ENCODE measurements at places on chromosomes 12 and 14. TPM values are rescaled to one million over a fixed set of nuclear protein-coding genes. Genes with fewer than 3 reads are reported as not detected.

Gene ZC2HC1C
- 1.4 TPM for total RNA-seq

Gene CYP46A1
- total RNA-seq: 0.41 TPM

Gene KLRK1
- total RNA-seq: 1.1 TPM

Gene BCL2L14
- not detected for total RNA-seq

Gene SERPINA5
- total RNA-seq: 0.36 TPM

GRCh38 chr12:127054531-127054930 lies 1212.4 kb upstream of the TMEM132C start:
- no peaks in the 10 kb centered on the region for H3K36me3 ChIP-seq
- peak; percentile 78 for DNase-seq
- H3K27ac ChIP-seq: peak overlapping the region; percentile 9

- H3K4me3 ChIP-seq: no peak overlapping the region
- no peak overlapping the region for H3K27ac ChIP-seq
- H3K4me1 ChIP-seq: no peaks in the 10 kb centered on the region
- no peaks in the 10 kb centered on the region for H3K27me3 ChIP-seq
- DNase-seq: no peak
- no peaks in the 10 kb centered on the region for H3K36me3 ChIP-seq
Observed at GRCh38 chr14:20782280-20782890, 1.3 kb downstream of the RNASE6 start.

DNA sequence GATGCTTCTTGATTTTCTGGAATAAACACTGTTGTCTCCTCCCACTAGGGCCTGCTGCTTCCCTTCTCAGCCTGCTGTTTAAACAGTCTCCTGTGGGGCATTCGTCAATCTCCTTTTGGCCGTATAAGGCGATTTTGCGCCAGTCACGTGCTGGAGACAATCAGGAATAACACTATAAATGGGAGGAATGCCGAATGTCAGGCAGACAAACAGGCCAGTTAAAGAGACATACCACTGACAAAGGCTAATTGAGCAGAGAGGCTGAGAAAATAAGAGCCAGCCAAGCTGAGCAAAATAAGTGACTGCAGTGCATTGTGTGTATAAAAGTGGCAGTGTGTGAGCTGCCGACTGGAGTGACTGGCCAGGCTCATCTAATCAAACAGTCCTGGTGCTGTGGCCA lies 23.3 kb downstream of the DMAC2L start:
- DNase-seq: peak; percentile 56
- H3K36me3 ChIP-seq: peaks cover 2% of the 10 kb centered on the region
- peak overlapping the region; percentile 48 for H3K27ac ChIP-seq
- H3K4me1 ChIP-seq: peaks cover 28% of the 10 kb centered on the region
- H3K4me3 ChIP-seq: no peak overlapping the region

DNA sequence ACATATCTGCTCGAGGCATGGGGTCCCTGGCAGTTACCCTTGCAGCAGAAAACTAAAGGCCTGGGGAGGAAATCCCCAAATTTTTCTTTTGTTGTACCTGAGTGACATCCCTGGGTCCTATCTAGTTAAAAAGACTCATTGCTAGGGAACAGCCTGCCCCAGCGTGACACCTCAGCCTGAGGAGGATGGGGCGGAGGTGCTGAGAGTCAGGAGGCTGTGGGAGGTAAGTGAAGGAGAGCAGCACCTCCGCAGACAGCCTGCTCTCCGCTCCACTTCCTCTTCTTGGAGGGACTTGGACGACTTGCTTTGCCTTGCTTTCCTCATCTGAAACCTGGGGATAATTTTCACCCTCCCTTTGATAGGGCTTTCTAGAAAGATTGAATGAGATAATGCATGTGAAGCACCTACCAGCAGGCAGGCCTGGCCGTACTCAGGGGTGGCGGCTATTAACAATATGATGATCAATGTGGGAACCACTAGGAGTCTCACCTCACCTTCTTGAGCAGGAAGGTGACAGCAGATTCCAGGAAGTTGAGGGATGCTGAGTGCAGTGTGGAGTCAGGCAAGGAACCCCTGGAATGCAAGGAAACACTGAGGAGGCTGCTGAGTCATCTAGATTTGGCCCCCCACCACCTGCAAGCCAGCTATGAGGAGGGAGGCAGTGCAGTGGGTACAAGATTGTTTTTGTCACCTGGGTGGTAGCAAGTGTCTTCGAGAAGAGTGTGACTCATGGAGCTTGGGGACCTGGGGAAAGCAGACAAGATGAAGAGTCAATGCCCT lies 23.2 kb downstream of the UBE3B start:
- H3K27me3 ChIP-seq: no peaks in the 10 kb centered on the region
- H3K27ac ChIP-seq: no peak overlapping the region
- no peak for DNase-seq
- peaks cover 25% of the 10 kb centered on the region for H3K36me3 ChIP-seq
- no peak overlapping the region for H3K4me3 ChIP-seq

- no peaks in the 10 kb centered on the region for H3K4me1 ChIP-seq
- no peak for DNase-seq
- no peaks in the 10 kb centered on the region for H3K27me3 ChIP-seq
- no peak overlapping the region for H3K4me3 ChIP-seq
Observed at GRCh38 chr12:131640525-131640924, 70.4 kb upstream of the SFSWAP start.

Measured in astrocyte (in vitro differentiated cells and primary cell).